ENCODE measurements at places on chromosomes 11 and 22.

- no peak for DNase-seq
Observed at GRCh38 chr11:75472081-75472732, 39.2 kb upstream of the KLHL35 start.

DNA sequence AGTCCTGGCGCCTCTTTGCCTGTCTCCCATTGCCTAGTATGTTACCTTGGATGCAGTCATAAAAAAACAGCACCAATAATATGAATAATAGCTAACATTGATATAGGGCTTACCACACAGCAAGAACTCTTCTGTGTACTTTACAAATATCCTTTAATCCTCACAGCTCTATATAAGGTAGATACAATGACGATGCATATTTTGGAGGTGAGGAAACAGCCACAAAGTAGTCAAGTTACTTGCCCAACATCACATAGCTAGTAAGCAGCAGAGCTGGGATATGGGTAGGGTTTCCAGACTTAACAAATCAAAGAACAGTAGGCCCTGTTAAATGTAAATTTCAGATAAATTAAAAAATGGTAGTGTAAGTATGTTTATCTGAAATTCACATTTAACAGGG is 128.8 kb downstream of the ST3GAL4 start:
- no peak for DNase-seq

DNA sequence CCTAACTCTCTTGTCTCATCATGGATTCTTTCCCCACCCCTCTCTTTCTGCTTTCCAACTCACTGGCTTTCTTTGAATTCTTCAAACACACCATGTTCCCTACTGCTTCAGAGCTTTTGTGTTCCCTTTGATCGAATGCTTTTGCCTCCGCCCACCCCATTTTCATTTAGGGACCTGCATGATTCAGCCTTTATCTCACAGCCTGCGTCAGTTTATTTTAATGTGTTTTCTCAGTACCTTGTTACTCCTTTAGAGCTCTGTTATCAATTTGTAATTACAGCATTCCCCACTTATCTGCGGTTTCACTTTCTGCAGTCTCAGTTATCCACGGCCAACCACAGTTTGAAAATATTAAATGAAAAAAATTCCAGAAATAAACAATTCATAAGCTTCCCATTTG is 451.3 kb downstream of the METTL15 start:
- no peak for DNase-seq

- DNase-seq: peak; percentile 75
Observed at GRCh38 chr22:45996241-45997076, 19.5 kb upstream of the WNT7B start.

GRCh38 chr11:119362741-119363080 is 16.2 kb upstream of the MFRP start:
- no peak for DNase-seq

DNA sequence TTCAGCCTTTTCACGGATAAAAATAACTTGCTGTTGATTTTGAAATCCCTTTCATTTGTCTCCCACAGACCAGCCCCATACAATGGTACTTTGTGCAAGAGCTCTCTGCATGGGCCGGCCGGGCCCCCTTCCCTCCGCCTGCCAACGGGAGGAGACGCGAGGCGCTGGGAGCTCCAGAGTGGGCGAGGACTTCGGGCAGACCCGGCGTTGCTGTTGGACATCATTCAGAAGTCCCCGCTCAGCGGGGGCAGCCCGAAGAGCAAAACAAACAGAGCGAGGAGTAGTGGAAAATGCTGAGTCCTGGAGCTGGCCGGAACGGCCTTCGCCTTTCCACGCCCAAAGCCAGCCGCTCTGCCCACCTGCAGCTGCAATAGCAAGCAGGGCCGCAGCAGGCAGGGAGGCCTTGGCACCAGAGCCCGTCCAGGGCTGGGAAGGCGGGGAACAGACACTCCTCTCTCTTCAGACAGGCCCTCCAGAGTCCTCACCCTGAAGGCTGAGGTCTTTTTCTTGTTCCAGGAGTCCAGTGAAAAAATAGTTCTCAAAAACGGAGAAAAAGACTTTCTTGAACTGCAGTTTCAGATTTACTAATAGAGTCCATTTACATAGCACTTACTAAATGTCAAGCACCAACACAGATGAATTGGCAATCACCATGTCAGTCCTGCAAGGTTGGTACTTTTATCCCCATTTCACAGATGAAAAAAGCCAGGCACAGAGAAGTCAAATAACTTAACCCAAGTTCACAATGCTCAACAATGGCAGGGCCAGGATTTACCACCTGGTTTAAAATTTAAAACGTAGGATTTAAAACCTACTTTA is 135.5 kb downstream of the ETS1 start:
- DNase-seq: peak; percentile 62

- no peak for DNase-seq
Observed at GRCh38 chr11:100221791-100222190, 465.3 kb upstream of the ARHGAP42 start.

GRCh38 chr22:50670914-50671538 is 1.6 kb upstream of the SHANK3 start:
- DNase-seq: no peak

DNA sequence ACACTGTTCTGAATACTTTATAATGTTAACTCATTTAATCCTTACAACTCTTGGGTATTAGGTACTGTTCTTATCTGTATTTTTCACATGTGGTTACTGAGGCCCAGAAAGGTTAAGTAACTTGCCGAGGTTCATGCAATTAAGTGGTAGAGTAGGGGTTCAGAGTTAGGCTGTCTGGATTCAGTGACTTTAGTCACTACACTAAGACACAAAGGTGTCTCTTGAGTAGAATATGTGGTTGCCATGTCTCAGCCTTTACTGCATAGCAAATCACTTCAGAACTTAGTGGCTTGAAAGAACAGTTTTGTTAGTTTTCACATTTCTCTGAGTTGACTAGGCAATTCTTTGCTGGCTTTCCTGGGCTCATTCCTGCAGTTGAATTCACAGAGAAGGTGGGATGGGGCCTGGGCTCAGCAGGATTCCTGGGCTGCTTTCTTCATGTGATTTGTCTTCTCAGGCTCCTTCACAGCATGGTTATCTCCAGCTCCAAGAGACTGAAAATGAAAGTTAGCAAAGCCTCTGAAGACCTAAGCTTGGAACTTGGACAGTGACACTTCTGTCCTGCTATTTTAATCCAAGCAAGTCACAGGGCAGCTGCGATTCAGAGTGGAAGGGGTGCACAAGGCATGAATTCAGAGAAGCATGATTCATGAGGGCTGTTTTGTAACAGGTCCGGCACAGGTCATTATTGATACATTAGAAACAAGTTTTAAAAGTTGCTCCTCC is 68.3 kb downstream of the SPECC1L start:
- DNase-seq: no peak

DNA sequence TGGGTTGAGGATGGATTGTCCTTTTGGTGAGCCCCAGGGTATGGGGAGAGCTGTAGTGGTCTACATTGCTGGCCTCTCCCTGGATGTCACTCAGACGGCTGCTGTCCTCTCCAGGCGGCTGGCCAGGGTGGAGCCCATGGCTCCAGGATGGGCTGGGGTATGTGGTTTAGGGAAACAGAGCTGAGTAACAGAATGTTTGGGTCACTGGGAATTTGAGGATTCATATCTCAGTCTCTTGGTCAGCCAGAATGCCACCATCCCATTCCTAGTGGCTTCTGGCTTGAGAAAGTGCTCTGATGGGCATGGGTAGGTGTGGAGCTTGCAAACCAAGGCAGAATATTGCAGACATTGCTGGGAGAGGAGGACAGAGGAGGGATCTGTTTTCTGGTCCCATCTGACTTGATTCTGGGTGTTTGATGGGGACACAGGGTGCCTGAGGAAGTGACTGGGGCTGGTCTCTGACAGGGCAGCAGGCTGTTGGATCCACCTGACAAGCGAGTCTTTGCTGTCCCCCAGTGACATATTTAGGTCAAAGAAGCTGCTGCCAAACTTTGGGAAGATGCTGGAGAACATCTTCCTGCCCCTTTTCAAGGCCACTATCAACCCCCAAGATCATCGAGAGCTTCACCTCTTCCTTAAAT is 41.4 kb downstream of the AMPD3 start:
- DNase-seq: no peak

GRCh38 chr11:59145534-59145933 is 2.9 kb downstream of the FAM111A start:
- no peak for DNase-seq

DNA sequence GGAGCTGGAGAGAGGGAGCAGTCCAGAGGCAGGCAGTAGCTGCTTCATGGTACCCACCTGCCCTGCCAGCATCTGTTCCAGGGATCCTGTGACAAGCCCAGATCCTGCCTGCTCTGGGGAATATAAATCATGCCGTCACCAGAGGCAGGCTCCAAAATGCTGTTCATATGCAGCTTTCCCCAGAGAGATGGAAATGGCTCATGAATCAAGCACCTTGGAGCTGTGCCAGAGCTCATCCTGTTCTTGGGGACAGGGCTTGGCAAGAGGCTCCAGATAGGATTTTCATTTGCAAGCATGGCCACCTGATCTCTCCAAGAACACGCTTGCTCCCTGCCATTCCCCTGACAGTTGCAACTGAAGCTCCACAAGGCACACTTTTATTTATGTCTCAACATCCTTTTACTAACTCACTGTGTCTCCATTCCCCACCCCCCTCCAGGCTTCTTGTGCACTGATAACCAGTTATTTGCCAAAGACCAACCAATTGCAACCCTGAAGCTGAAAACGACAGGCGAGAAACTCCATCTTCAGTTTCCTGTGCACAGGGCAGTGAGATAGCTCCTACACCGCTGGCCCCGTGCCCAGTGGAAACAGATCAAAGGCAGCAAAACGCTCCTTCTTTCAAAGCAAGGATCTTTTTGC is 115.8 kb upstream of the PITPNB start:
- DNase-seq: peak; percentile 84

- no peak for DNase-seq
Observed at GRCh38 chr11:38323961-38324761, 1726.1 kb upstream of the RAG2 start.

DNA sequence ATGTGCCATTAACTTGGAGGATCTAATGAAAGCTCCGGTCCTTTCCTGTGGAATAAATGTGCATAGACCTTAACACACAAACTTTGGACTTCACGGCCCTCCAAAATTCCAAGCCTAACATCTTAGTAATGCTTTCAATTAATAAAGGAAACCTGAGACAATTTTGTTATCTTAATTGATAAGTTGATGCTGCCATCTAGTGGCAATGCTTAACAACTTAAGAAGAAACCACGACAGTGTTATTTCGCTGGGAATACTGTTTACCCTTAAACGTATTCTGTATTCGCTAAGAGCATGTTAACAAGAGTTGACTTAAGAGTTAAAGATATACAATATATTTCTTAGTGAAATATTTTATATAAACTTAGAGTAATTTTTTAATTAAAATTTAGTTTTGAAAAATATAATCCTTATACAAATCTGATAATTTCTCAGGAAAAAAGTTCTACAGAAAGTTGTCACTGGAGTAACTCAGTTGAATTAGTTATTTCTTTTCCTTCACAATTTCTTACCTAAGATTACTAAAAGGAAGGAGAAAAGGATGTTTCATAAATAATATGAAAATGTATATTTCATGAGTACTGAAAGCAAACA is 35.0 kb upstream of the OR9G4 start:
- DNase-seq: no peak

DNA sequence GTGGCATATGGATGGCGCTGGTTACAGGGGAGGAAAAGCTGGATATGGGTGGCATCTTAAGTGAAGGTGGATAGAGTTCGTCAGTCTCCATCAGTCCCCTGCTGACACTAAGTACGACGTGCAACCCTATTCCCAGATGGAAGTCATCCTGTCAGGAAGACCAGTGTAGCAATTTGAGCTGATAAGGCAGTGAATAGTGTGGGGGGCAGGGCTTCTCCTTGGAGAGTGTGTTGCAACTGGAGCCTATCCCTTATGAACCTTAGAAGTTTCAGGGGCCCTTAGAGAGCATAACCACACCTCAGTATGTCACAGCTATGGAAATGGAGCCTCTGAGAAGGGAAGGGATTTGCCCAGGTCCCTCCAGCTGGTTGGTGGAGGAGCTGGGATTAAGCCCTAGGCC is 36.1 kb upstream of the ANKK1 start:
- DNase-seq: no peak

- DNase-seq: peak; percentile 26
Observed at GRCh38 chr11:63573881-63574855, 11.0 kb upstream of the PLAAT2 start.

GRCh38 chr22:35124691-35125219 is 58.8 kb downstream of the ISX start:
- no peak for DNase-seq

- DNase-seq: no peak
Observed at GRCh38 chr11:129388824-129389223, 13.2 kb downstream of the BARX2 start.

GRCh38 chr11:469684-470560 is 19.8 kb downstream of the PTDSS2 start:
- DNase-seq: no peak

- peak; percentile 16 for DNase-seq
Observed at GRCh38 chr11:3154001-3154599, 11.0 kb downstream of the OSBPL5 start.

GRCh38 chr11:17894929-17895658 is 117.8 kb downstream of the SERGEF start:
- peak; percentile 19 for DNase-seq

DNA sequence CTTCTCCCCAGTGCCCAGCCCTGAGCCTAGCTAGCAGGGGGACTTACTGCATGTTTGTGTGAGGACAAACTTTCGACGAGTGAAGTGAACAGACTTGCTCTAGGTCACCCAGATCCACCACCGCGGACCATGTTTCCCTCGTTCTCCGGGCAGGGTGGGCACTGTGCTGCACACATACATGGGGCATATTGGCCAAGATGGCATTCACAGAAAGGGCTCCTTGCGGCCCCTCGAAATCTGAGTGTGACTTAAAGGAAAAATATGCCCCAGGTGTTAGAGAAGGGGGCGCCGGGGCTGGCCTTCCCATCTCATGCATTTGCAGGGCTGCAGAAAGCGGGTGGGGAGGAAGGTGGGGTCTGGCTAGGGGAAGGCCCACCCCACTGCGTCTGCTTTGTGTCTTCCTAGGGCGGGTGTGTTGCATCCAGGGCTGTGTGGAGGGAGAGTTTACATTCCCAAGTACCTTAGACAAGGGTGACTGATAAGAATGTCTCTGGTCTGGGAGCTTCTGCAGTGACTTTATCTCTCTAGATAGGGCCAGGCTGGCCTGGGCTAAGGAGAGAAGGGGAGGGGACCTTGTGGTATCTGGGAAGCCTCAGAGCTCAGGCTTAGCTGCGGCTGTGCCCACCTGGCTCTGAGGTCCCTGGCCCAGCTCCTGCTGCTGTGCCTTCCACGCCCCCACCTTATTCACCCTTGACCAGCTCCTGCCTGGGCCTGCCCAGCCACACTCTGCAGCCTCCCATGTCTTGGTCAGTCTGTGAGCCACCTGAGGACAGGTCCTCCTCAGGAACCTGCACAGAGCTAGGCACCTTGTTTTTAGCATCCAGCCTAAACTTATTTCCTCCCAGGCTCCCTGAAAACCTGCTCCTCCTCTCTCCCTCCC is 45.8 kb downstream of the LRRC32 start:
- no peak for DNase-seq

- no peak for DNase-seq
Observed at GRCh38 chr11:69381681-69382130, 87.8 kb downstream of the MYEOV start.

DNA sequence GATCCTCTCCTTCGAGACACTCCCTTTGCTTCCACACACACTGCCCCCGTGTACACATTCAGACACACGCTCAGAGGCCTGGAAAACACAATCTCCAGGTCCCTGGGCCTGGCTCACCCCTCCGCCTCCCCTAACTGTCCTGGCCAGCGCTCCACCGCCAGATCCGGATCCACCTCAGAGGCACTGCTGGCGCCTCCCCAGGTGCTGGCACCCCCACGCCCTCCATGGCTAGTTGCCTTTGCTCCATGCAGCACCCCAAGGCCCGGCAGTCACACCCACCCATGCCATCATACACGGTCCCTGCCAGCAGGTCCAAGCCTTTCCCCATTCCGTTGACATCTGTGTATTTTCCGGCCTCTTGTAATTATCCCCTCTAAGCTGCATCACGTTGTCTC is 11.1 kb downstream of the SPTBN2 start:
- no peak for DNase-seq

- DNase-seq: no peak
Observed at GRCh38 chr22:43343670-43344519, 723 bp upstream of the SCUBE1 start.

Measured in left ventricle myocardium inferior (tissue), 1 donor.